ENCODE measurements at places on chromosomes 6 and 20.

GRCh38 chr20:23874747-23875146, 4.8 kb downstream of the CST5 start:
- DNase-seq, result no peak

DNA sequence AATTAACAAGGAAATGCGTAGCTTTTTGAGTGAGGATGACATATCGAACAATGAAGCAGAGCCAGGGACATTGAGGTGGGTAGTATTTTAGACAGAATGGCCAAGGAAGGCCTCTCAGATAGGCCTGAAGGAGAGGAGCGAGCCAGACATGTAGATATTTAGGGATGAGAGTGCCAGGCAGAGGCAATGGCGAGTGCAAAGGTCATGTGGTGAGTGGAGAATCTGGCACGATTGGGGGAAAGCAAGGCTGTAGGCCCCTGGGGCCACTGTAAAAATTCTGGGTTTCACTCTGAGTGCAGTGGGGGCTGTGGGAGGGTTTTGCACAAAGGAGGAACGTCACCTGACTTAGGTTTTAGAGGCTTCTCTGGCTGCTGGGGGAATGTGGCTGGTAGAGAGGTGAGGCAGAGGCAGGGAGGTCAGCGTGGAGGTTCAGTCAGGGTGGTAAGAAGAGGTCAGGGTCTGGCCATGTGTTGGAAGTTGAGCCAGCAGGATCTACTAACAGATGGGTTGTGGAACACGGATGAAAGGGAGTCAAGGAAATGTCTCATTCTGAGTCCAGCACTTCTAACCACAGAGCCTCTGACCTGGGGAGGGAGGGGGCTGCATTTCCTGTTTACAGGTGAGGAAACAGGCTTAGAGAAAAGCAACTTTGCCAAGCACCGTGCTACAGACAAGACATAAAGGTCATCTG, 11.3 kb downstream of the SIRPA start:
- DNase-seq, result no peak

DNA sequence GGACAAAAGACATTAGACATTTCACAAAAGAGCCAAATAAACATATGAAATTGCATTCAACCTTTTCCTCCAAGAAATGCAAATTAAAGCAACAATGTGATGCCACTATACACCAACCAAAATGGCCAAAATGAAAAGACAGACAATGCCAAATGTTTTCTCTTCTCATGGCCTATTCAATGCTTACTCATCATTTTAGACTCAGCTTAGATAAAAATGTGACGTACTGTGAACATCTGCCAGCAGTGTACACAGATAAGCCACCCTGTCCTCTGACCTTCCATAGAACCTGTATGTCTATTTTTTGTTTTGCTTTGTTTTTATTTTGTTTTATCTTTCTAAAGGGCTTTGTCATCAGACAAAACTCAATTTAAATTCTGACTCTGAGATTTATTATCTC, 385.2 kb downstream of the FRK start:
- DNase-seq, result no peak

GRCh38 chr6:29011276-29011734, 6.2 kb upstream of the ZNF311 start:
- peak; percentile 55 for DNase-seq

DNA sequence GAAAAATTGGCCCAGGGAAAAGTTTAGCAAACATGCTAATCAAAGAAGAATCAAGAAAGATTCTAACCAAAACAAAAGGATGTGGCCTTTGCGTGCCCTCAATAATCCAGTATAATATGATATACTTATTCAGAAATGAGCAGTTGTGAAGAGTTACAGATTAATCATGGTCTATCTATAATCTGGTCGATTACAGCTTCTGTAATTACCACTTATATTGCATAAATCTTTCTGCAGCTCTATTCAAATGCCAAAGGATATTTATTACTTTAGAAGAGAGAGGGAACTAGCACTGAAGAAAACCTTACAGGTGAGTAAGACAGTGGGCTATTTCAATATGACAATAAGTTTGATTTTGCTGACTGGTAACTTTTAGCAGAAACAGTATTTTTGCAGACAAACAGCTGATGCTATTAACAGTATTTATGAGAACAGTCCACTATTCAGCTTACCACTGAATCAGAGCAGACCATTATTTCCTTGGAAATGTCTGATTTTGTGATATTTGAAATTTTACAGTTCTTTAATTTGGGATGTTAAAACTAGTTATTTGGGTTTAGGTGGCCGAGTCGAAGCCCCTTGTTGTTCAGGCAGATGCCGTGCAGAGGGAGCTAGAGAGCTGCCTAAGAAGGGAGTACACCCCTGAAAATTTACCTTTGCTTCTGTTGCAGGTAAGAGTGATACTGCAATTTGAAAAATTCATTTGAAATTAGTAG, 92.2 kb downstream of the CEP57L1 start:
- peak; percentile 59 for DNase-seq

GRCh38 chr6:134245041-134245440, 72.9 kb downstream of the SGK1 start:
- DNase-seq, result no peak

- DNase-seq, result no peak
These were observed 414.9 kb downstream of the KIF16B start for GRCh38 chr20:16158090-16158975.

DNA sequence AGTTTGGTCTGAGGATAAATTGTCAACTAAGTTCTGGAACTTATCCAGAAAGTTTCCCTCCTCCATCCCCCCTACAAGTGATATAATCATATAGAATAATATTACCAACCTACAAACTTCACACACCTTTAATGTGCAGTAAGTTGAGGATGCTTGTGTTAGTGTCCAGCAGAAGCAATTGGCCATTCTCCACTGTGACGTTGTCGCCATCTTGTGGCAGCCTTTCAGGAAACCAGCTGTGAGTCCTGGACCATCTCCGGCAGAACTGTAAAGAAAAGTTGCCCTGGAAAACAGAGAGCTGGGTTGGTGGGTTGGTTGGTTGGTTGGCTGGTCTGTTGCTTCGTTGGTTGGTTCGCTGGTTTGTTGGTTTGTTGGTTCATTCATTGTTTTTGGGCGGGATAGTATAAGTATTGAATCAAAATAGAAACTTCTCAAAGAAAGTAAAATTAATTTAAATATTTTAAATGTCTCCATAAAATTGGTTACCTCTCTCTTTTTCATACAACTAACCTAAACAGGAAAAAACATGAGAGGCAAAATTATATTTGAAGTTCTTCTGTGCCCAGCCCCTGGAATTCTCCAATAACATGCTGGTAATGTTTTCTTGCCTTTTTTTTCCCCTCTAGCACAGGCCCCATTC, 127.5 kb downstream of the PKHD1 start:
- DNase-seq, result peak; percentile 64

- no peak for DNase-seq
These were observed 9.9 kb downstream of the BANF2 start for GRCh38 chr20:17709361-17710293.

DNA sequence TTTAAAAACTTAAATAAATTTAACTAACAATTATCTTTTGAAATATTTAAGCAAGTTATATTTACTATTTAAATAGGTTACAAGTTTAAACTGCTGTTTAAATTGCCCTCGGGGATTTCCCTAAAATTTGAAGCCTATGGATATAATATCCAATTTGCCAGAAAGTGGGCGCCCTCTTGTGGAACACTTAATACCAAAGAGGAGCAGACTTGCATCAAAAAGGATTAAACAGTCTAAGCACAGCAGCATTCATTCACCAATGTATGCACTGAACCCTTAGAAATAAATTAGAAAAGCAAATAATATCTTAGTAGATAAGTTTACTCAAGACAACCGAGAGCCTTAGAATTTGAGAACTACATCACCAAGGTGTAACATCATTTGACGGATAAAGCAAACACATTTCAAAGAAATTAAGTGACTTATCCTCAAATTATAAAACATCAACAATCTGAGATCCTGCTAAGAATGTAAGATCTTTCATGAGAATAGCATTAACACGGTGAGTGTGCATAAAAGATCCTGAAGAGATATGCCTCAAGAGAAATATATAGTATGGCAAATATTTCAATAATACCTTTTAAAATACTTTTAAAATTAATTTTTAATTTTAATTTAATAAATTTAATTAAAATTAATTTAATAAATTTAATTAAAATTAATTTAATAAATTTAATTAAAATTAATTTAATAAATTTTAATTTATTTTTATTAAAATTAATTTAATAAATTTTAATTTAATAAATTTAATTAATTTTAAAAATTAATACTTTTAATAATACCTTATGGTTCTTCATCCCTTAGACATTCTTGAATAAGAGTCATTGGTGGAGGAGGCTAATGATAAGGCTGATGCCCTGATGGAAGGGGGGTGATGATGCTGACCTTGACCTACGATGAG, 11.5 kb upstream of the MEP1A start:
- peak; percentile 73 for DNase-seq

GRCh38 chr6:142883011-142883410, 62.0 kb downstream of the HIVEP2 start:
- no peak for DNase-seq

DNA sequence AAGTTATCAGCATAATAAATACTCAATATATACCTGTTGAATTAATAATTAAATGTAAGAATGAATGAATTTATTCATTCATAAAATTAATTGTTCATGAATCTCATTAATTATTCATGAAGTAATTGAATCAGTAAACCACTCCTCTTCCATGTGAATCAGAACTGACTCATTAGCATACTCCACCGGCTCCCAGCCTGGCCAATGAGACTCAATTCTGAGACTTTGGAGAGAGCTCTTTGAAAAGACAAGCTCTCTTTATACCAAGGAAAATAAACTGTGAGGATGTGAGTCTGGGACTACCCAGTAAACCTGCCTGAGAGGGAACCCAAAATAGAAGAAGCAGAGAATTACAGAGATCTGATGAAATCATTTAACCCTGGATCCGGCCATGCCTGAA, 8.4 kb upstream of the SLC2A10 start:
- no peak for DNase-seq

DNA sequence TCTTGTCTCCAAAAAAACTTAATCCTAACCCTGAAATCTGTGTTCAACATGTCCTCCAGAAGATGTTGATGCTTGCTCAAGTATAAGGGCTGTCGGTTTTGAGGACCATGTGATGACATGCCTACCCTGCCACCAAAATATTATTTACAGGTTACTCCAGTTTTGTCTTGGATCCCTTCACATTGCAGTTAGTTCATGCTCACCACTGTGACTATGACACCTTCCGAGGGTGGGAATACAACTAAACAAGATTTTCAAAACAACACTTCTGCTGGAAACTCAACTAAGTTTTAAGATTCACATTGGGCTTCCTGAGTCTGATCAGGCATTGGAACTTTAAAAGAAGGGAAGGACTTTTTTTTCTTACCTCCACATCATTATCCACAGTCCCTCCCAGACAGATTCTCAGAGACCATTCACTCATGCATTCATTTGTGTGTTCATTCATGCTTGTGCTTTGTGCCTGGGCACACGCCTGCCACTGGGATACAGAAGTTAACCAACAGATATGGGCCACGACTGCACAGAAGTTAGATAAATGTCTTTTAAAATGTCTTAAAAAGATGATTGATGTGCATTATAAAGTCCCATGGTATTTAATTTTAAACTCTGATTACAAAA, 118.7 kb upstream of the GJE1 start:
- DNase-seq, result no peak

- no peak for DNase-seq
These were observed 265.4 kb downstream of the RIMS1 start for GRCh38 chr6:72151742-72152141.

DNA sequence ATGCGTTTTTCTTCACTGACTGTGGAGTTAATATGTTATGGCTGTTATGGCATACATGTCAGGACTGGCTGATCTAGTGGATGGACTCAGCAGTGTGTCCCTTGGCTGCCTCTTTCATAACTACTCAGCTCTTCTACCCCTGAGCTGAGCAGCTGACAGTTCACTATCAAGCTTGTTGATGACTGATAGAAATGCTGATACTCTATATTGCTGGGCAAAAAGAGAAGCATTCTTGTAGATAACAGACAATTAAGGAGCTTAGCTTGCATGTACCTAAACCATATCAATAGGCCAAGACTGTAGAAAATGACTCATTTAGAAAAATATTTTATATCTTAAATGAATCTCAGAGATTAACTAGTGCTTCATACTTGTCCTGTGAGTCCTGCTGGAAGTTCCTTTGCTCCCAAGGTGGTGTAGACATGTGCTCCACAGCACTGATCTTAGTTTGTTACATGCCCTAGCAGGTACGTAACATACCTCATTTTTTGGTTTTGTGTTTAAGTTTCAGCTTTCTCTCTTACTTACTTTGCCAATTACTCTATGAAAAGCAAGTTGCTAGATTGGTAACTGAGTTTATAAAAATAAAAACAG, 236.9 kb downstream of the GMDS start:
- DNase-seq, result no peak

- no peak for DNase-seq
These were observed 127.4 kb downstream of the ADGRG6 start for GRCh38 chr6:142429195-142429594.

Measured in NCI-H1105 (cell line).